AG09319 (cell line): ENCODE measurements at places on chromosomes 1 and 21.

DNA sequence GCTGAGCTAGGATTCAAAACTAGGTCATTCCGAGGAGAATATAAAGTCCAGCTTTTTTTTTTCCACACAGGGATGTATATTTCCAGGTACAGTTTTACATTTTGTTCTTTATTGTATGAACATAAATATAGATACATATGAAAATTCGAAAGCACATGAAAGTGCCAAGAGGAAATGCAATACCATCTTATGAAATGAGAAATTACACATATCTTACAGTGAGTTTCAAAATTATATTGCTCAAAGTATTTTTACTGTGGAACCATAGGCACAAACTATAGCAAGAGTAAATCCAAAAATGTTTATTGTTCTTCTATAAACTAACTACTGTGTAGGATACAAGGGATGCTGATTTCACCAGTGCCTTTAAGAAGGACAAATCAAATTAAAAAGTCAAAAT lies 39.0 kb downstream of the PTPRC start:
- DNase-seq = no peak

GRCh38 chr1:43666608-43667007 lies 16.7 kb downstream of the KDM4A start:
- no peak for DNase-seq

- no peak for DNase-seq
These were observed 1.7 kb downstream of the TSPEAR start for GRCh38 chr21:44709426-44710293.

- no peak for DNase-seq
These were observed 122.8 kb upstream of the IPO9 start for GRCh38 chr1:201706109-201706508.

DNA sequence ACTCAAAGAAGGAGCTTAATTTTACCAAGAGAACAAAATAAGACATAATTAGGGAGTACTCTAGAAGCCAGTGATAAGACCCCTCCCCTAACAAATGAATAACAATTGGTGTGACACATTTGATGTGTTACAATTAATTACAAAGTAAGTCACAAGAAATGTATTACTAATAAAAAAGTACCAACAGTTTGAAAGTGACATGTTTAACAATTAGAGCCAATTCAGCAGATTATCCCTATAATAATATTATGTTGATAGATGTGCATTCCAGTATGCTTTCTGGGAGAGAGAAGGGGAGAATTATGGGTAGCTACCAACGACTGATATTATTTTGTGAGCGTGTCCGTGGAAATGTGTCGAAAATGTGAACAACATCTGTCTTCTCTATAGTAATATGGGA lies 19.1 kb downstream of the CTSK start:
- DNase-seq = no peak

- DNase-seq = no peak
These were observed 17.6 kb upstream of the PARP1 start for GRCh38 chr1:226425431-226426031.

DNA sequence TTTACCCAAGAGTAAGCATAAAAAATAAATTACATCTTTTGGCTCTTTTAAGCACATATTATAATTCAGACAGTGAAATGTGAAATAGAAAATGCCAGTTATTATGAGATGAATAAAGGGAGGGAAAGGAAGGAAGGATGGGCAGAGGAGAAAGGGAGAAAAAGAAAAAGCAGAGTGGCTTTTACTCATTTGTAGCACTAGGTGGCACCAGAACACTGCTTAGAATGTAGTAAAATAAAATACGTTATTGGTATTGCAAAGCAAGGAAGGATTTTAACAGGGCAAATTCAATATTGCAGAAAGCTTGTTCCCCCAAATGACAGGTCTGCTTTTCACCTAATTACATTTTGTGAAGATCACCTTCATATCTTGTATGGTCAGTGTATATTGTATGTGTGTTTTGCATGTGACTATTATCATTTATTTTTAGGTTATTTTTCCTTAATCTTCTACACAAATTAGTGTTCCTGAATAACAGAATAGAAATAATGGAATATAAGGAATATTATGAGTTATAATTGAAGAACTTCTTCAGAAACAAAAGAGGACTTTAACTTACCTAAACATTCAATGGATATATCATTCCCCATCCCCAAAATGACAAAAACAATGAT lies 9.1 kb upstream of the PCNX2 start:
- no peak for DNase-seq

DNA sequence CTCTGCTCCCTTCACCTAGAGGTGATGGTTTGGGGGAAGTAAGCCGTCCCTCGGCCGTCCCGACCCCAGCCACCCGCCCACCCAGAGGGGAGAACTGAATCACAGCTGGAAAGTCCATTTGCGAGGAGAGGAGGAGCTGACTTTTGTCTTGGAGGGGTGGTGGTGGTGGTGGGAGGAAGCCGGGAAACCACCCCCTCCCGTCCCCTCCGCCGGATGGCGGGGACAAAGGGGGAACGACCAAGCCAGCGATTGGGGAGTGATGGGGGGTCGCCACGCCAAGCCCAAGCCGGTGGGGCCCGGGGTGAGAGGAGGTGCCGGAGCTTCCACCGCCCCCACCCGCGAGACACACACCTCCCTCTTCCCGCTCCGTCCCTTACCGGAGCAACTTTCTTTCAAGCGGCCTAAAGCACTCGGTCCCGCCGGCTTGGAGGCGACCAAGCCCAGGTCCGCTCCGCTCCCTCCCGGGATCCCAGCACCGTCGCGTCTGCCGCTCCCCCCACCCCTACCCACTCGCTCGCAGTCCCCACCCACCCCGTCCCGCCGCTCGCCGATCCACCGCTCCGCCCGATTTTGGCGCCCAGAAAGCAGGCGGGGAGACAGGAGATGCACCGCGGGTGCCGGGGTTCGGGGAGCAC lies 540 bp downstream of the ARHGEF2 start:
- no peak for DNase-seq
